K562 (cell line): ENCODE measurements at places on chromosomes 4 and X.

GRCh38 chr4:177246641-177247584, 62.8 kb upstream of the NEIL3 start:
- no peak for DNase-seq

DNA sequence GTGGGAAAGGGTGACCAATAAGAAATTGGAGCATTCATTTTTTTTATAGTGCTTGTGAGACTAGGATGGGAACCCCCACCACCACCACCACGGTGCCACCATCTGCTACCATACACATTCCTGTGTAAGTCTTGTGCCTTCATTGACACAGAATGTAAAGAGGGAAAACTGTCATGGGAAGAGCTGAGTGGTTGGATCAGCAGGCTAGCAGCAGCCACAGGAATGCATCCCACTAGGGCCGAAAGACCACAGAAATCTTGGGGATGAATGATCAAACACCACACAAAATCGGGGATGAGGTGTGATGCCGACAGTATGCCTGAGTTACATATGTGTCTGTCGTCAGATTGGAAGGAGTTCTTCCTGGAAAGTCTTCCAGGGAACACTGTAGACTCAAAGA, 69.2 kb downstream of the SRPX start:
- DNase-seq: no peak

DNA sequence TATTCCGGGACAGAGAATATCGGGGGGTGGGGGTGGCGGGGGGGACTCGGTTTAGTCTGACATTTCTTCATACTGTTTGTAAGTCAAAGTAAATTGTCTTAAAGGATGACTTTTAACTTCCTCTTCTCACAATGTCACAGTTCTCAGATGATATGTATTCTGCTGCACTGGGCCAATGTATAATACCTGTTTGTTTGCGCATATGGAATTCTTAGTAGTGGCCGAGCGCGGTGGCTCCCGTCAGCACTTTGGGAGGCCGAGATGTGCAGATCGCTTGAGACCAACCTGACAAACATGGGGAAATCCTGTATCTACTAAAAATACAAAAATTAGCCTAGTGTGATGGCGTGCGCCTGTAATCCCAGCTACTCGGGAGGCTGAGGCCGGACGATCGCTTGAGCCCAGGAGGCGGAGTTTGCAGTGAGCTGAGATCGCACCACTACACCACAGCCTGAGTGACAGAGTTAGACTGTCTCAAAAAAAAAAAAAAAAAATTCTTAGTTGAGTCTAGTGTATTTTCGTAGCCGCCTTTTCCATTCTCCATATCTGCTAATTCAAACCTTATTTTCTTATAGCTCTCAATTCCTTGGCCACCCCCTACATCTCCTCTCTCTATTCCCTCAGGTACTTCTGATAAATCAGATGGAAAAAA, 851 bp downstream of the POLR2B start:
- no peak for DNase-seq

- no peak for DNase-seq
Measured at GRCh38 chr4:82053396-82053795, 320.4 kb downstream of the HNRNPD start.

GRCh38 chr4:186881521-186882220, 158.0 kb upstream of the FAT1 start:
- no peak for DNase-seq

DNA sequence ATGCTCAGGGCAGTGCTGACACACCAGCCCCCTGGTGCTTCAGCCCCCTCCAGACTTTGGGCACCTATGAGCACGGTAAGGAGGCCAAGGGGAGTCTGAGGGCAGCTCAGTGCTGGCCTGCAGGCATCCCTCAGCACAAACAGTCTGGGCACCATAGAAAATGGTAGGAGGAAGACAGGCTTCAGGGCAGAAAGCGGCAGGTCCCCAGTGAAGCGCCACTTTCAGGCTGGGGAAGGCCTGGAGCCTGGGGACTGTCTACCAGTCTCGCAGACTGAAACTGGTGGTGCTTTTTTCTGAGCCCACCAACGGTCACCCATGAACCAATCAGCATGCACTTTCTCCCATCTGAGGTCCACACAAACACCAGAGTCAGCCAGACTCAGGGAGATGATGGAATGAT, 1074.7 kb downstream of the PCDH18 start:
- no peak for DNase-seq

DNA sequence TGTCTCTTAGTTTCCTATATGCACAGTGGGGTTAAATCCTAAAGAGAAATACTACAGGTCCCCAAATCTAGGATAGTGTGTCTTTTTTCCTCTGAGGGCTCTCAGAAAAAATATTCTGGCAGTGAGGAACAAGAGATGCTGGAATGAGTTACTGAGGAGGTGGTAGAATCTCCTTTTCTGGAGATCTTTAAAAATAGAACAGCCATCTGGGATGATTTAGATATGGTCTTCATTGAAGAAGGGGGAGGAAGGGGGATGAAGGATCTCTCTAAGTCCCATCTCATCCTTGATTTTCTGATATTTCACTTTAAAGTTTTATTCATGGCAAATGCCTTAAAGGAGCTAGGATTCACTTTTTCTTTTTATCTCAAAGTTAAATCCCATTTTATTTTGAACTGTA, 235.0 kb downstream of the MAML3 start:
- DNase-seq: no peak

DNA sequence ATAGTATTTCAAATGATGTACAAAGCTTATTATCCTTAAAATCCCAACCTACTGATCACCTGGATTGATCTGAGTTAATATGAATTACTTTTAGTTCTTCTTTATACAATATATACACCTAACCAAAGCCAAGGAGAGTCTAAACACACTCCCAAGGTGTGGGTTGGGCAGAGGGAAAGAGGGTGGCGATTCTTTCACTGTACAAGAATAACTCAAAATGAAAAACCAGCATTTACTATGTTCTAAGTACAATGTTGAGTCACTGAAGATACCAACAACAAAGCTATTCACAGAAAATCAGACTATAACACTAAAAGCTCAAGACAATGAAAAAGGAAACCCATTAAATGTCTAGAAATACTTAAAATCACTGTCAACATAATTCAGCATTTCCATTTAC, 46.6 kb downstream of the ANKRD17 start:
- no peak for DNase-seq

GRCh38 chrX:53280331-53281320, 758 bp downstream of the IQSEC2 start:
- no peak for DNase-seq

- DNase-seq: no peak
Measured at GRCh38 chr4:173517781-173518424, 12.1 kb downstream of the HAND2 start.

DNA sequence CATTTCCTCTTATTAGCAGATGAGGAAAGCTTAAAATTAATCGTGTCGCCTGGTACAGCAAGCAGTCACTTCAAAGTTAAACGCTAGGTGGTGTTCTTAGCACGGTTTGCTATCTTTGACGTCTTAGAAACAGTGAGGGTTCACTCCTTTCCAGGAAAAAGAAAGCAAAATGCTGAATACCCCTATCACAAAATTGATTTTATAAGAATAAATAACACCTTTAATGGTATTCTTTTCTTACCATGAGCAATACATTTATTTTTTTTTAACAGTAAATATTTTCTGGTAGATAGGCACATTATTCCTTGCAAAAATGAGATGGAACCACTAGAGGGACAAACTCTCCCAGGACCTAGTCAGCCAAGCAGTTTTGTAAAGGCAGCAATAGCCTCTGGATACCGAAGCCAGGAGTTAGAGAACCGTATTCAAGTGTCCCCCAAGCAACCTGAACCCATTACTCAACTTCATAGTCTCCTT, 153.9 kb downstream of the KDR start:
- peak; percentile 45 for DNase-seq

- DNase-seq: no peak
Measured at GRCh38 chrX:9466736-9467135, 1.9 kb downstream of the TBL1X start.

GRCh38 chr4:6705646-6706045, 4.0 kb downstream of the MRFAP1L1 start:
- DNase-seq: no peak

GRCh38 chrX:68072041-68072440, 361.3 kb downstream of the OPHN1 start:
- DNase-seq: no peak

- no peak for DNase-seq
Measured at GRCh38 chrX:96389281-96390047, 295.2 kb upstream of the DIAPH2 start.

- no peak for DNase-seq
Measured at GRCh38 chrX:103063191-103063845, 653 bp downstream of the BEX1 start.

DNA sequence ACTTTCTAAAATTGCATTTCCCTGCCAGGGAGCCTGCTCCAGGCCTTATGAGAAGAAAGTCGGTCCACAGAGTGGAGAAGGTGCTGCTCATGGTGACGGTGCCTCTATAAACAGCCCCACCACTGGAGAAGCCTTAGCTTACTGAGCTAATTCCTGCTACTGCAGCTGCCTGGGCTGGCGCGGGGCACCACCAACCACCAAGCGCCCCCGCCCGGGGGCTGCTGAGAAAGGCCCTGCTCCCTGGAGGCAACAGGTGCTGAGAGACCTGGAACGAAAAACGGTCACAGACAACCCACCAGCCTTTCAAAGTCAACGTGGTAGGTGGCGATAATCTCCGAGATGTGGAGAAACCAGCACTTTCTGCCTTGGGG, 2.9 kb downstream of the HCFC1 start:
- DNase-seq: peak; percentile 75

DNA sequence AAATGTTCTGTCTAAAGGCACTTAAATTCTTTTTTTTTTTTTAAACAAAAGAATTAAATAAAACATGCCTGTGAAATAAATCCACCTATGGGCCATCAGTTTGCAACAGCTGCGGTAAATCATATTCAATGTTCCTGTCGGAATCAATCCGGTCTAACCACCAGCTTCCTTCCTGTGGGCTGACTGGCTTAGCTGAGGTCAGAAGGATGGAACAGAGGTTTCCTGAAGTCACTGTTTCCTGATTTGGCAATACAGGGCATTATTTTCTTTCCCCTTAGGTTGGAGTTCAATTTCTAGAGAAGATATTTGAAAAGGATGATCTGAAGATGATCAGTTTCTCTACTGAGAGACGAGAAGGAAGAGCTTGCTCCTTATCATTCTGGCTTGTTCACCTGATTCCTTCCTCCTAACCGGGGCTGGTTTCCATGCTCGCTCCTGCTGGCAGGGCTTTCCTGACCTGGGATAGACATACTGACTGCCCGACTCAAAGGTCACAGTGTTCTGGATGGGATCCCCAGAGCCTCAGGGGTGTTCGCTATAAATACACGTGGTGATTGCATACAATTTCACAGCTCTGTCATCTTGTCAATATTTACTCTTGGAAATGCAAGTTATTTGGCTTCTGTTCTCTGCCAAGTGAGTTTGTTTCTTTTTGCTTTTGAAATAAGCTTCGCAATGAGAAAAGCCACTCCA, 21.7 kb downstream of the PDLIM3 start:
- DNase-seq: no peak

DNA sequence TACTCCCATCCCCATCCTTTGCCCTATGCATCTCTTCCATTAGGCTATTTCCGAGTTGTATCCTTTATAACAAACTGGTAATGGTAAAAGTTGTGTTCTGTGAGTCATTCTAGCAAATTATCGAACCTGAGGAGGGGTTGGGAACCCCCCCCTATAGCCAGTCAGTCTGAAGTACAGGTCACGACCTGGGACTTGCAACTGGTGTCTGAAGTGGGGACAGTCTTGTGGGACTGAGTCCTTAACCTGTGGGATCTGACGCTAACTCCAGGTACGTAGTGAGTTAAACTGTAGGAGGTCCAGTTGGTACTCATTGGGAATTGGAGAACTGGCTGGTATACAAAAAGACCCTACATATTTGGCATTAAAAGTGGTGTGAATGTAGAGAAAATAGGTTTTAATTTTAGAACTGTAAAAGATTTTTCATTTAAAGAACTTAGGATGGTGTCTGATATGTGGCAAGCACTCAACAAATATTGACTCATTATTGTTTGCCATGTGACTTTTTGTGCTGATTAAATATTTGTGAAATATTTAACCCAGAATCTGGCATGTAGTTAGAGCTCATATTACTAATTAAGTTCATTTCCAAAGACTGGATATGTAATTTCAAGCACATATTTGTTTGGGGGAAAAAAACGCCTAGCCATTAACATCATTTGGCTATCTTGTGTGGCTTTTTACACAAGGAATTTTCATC, 50.7 kb downstream of the CHST7 start:
- no peak for DNase-seq

GRCh38 chr4:110085131-110085530, 113.3 kb downstream of the ELOVL6 start:
- peak; percentile 30 for DNase-seq

DNA sequence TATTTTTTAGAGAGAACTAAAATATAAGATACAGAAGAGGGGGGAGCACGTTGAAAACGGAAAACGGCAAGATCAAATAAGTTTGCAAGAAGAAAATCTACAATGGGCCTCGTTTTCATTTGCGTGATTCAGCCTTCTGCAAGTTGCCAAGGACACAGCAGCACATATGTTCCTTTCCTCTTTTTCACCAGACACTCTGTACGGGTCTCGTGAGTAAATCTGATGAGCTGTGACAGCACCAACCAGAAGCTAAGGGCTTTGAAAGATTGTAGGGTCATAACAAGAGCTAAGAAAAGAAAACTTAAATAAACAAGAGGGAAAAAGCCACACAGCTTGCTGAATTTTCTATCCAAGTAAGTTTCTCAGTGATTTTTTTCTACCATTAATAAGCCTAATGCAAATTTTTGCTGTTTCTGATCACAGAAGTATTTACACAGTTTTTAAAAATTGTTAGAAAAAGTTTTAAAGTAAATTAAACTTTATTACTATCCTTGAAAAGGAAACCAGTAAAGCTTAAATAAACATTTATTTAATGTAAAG, 63.4 kb downstream of the SCML2 start:
- no peak for DNase-seq

DNA sequence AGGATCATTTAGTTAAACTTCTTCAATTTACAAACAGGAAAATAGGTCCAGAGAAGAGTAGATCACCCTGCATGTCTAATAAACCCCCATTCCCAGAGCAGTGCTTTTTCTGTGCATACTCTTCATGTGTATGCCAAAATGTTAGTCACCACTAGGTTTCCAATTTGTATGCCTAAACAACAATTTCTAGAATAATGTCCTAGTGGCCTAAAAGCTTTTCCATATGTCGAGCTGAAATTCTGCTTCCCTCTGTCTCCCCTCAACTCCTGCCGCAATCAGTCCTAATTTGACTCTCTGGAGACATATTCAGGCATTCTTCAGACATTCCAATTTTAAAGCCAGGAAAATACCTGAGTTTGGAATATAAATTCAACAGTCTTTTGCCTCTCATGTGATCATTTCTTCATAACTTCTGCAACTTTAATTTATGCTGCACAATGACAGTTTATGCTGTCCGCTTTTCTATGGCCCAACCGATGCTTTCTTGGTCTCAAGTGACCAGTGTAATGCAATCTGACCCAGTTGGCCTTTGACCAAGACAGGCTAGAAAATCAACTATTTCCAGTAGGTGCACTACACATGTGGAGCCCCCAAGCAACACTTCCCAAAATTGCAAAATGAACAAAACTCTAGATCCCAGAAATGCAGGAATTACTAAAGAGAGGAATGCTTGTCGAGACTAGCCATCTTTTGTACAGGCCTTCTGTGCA, 122.9 kb upstream of the FMR1 start:
- no peak for DNase-seq
